ENCODE measurements at places on chromosomes 7 and 10.

DNA sequence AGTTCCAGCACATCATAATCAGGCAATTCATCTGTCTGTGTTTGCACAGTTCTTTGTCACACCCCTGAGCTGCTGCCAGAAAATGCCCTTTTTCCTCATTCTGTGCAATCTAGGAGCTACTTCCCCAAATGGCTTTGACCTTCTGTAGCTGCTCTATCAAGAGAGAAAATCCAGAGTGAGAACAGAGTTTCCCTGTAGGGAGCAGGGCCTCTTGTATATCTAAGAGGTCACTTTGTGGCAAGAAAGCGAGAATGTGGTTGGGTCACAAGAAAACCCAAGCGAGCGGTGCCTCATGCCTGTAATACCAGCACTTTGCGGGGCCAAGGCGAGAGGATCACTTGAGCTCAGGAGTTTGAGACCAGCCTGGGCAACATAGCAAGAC lies 24.3 kb downstream of the SLC29A3 start:
- no peak for DNase-seq

- DNase-seq = no peak
Observed at GRCh38 chr7:113698556-113699220, 220.1 kb downstream of the PPP1R3A start.

DNA sequence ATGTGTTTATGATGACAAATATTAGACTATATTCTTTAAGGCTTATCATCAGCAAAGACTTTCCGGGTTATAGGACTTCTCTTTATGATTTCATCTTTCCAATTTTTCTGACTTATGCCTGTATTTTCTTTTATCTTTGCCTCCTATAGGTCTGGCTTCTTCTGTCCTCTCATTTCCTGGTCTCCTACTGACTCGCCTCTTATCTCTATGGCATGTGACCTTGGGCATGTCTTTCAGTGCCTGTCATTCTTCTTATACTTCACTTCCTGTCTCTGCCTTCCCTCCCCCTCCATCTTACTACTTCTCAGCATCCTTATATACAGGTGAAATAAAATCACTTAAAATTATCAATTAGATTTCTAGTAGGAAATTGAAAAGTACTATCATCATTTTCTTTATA lies 42.2 kb downstream of the PCDH15 start:
- no peak for DNase-seq

DNA sequence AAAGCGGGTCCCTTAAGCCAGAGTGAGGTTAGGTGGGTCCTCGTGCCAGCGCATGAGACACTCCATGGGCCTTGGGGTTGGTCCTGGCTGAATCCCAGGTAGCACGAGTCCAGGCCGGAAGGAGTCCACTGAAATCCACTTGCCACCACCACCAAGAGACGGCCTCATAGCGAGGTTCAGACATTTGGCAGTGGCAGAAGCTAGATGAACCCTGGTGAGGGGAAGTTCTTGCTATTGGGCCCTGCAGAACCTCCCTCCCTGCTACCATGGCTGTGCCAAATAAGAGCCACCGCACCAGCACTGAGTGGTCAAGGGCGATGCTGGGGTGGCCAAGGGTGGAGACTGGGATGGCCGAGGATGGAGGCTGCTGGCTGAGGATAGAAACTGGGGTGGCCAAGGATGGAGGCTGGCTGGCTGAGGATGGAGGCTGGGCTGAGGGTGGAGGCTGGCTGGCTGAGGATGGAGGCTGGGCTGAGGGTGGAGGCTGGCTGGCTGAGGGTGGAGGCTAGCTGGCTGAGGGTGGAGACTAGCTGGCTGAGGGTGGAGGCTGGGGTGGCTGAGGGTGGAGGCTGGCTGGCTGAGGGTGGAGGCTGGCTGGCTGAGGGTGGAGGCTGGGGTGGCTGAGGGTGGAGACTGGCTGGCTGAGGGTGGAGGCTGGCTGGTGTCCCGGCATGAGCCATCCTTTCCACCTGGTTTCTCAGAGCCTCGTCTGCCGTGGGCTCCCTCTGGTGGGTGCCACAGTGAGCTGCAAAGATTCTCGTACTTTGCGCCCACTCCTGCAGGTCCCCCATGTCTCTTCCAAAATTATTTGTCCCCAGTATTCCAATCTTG lies 88.2 kb downstream of the ELFN1 start:
- no peak for DNase-seq

DNA sequence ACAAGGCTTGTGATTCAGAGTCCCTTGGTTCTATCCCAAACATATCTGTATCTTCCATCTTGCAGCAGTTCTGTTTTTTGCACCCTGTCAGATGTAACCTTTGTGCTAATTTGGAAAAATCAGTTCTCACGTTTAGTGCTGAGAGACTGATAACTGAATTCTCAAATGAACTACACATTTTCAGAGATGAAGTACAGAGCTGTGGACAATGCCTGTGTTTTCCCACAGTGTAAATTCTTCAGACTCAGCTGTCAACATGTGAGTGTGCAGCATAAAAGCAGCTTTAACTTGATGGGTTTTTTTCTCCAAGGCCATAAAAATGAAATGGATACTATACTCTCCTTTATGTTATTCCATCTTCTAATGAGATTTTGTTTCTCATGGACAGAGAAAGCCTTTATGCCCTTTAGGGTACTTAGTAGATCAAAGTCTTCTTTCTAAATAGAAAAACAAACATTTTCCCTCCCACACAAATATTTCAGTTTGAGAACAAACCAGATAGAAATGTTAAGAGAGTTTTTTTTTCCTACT lies 150.9 kb downstream of the SEMA3A start:
- no peak for DNase-seq

GRCh38 chr7:92813390-92814024 lies 22.9 kb downstream of the CDK6 start:
- no peak for DNase-seq

DNA sequence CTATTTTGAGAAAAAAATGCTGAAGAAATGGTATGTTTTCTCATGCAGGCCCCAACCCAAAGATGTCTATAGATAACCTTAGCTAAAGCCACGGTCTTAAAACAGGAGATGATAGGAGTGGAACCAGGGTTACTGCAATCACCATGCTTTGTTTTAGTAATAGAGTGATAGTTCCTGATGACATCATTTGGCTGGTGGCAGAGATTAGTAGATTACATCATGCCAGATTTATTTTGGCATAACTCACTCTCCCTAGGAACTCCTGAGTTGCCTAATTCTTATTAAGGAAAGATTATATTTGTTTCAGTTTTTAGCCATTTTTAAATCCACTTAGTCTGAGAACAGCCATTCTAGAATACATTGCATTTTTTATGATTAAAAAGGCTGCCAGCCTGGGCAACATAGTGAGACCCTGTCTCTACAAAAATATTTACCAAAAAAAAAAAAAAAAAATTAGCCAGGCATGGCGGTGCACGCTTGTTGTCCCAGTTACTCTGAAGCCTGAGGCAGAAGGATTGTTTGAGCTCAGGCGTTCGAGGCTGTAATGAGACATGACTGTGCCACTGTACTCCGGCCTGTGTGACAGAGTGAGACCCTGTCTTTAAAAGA lies 17.8 kb downstream of the ENO4 start:
- DNase-seq = no peak

- no peak for DNase-seq
Observed at GRCh38 chr7:143973870-143974416, 19.3 kb downstream of the OR2F1 start.

DNA sequence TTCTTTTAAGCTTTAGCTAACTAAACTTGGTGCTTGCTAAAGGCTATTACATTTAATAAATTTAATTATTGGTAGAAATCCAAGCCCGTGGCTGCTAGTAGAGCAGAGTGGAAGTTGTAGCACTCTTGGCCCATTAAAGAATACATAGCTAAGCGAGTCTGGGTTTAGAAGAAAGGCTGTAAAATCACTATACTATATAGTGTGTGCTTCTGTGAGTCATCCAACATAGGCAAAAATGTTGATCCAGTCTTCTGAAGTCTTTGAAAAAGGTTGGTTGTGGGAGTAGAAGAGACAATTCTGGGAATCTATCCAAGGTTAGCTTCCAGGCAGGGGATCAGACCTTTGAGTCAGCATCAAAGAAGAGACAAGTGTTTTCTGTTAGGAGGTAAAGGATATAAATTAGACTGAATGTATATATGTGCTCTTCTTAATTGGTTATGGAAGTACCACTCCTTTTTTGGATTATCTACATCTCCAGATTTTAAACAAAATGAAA lies 664.2 kb downstream of the NXPH1 start:
- DNase-seq = no peak

GRCh38 chr7:151795168-151795811 lies 81.6 kb downstream of the PRKAG2 start:
- no peak for DNase-seq

DNA sequence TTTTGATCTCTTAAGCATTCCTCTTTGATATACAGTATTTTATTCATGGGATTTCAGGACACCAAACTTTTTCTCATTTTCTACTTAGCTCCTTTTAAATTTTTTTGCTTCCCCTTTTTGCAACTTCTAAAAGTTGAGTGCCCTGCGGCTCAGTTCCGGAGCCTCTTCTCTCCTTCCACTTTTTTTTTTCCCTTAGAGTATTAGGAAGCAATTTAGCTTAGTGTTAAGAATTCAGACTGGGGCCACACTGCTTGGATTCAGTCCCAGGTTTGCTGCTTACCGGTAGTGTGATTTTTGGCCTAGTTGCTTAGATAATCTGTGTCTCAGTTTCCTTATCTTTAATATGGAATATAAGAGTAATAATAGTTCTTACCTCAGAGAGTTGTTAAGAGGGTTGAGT lies 3.4 kb downstream of the STAM start:
- no peak for DNase-seq

- DNase-seq = no peak
Observed at GRCh38 chr10:65891073-65891981, 1034.5 kb upstream of the LRRTM3 start.

DNA sequence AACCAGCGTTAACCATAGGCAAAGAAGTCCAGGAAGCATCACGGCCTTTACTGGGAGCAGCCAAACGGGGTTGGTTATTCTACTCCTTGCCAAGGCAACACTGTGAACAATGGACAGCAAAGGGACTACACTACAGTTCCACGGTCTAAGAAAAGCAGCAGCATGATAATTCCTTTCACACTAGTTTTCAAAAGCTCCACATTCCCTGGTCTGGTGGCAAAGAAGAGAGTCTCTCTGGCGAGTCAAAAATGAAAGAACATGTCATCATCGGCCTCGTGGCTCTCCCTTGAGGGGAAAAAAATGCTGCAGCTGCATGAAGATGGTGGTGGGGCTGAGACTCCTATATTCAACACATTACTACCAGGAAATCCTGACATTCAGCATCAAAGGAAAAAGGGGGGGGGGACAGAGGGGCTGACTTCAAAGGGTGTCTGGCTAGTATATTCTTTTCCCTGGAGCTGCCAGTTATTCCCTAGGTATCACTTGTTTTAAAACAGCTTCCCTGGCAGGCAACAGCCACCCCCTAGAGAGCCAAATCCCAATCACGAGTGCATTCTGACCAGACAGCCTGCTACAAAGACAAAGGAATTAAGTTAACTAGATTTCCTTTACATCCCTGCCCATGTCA lies 49.1 kb downstream of the SLC37A3 start:
- DNase-seq = no peak

DNA sequence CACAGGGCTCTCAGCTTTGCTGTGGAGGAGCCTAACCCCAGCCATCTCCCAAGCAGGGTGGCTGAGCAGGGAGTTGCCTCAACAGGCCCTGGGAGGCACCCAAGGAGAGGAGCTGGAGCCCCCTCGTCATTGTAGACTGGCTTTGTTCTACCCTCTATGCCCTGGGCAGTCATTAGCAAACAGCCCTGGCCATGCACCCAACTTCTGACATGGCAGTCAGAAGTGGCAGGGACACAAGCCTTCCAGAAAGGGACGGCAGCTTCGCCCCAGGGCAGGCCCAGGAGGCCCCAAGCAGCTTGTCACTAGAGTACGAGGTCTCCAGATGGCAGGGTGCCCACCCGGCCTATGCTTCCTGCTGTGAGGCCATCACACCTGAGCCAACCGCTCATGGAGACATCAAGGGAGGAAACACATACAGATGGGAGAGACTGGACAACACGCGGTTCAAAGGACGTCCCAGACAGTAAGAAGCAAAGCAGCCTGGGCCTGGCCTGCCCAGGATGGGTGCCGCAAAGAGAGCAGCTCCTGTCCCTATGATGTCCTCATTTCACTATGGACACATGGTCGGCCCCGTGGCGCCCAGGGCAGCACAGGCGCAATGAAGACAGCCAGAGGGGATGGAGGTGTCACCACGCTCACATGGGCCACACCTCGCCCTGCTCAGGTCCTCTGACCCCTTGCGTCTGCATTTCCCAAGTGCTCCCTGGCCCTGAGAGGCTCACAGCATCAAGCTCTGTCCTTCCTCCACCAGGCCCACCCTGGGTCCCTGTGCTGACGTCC lies 190.9 kb upstream of the CXCL12 start:
- no peak for DNase-seq

GRCh38 chr7:92691578-92691977 lies 101.4 kb upstream of the FAM133B start:
- no peak for DNase-seq

DNA sequence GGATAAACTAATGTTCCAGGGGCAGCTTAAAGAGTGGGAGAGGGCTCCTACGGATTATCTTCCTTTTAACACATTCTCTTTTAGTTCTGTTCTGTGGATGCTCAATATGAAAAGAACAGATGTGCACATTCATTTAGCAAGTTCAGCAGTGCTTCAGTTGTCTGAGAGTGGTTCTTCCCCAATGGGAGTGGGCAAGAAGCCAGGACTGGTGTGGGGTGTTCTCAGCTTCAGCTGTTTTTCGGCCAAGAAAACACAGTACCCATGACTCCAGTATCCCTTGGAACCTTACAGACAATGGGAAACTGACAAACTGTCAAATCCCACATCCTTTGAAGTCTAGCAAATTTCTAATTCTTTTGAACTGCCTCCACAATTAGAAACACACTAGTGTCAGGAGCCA lies 71.5 kb upstream of the LRRC17 start:
- no peak for DNase-seq

- DNase-seq = no peak
Observed at GRCh38 chr7:128781126-128781525, 5.5 kb upstream of the OPN1SW start.

- DNase-seq = no peak
Observed at GRCh38 chr10:101484175-101484745, 103.8 kb downstream of the POLL start.

- no peak for DNase-seq
Observed at GRCh38 chr10:10438335-10439100, 579.2 kb upstream of the CELF2 start.

DNA sequence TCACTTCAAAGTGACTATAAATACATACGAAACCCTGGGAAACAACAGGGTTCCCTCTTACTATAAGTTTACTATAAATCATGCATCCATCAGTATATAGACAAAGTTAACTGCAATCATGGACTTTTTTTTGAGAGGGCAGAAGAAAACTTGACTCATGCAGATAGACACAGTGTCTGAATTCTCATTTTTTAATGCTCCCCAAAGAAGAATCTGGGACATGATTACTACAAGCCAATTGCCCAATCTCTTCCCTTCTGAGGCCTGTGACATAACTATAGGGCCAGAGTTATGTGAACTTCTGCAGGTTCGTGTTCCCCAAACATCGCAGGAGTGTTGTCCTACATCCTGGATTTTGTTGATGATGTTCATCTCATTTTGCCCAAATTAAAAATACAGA lies 376.5 kb downstream of the KCNMA1 start:
- DNase-seq = no peak

- DNase-seq = no peak
Observed at GRCh38 chr7:52447581-52448180, 587.8 kb upstream of the POM121L12 start.
